ENCODE measurements at places on chromosomes 4 and X. TPM values are rescaled to one million over a fixed set of nuclear protein-coding genes. Genes with fewer than 3 reads are reported as not detected.

The RHOXF1 gene
- not detected for total RNA-seq

The NDST3 gene
- not detected for total RNA-seq

The FGFBP2 gene
- 5.6 TPM for total RNA-seq

The SRPK3 gene
- total RNA-seq, result not detected

The SCOC gene
- total RNA-seq, result 22.2 TPM

The HS6ST2 gene
- total RNA-seq, result not detected

- no peak overlapping the region for H3K27ac ChIP-seq
- no peak for DNase-seq
- H3K4me3 ChIP-seq, result no peak overlapping the region
- H3K4me1 ChIP-seq, result no peaks in the 10 kb centered on the region
- no peaks in the 10 kb centered on the region for H3K27me3 ChIP-seq
- H3K36me3 ChIP-seq, result no peaks in the 10 kb centered on the region
These were observed 345.2 kb upstream of the GRID2 start for GRCh38 chr4:91958596-91958995.

DNA sequence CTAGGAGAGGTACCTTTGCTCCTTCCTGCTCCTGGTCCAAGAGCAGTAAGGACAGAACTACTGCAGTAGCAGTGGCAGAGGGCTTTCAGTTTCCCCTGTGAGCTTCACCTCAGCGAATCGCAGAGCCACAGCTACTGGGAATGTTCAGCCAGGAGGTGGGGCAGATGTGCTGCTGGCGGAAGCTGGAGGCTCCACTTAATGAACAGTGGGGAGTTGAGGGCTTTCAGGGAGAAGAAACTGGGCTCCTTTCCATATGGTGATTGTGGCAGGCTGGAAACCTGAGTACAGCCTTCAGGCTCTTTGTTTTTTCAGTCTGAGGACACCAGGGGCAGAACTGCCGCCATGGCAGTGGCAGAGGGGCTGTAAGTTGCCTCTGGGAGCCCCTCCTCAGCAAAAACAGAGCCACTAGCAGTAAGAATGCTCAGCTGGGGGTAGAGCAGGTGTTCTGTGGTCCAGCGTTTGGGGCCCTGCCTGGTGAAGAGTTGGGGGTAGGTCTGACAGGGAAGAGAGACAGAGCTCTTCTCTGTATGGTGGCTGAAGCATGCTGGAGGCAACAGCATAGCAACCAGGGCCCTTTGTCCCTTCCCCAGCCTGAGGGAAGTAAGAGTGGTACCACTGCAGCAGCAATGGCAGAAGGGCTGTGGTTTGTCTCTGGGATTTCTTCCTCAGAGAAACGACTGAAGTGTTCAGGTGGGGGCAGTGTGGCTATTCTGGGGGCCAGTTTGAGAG is 106.0 kb upstream of the GRXCR1 start:
- no peak for DNase-seq
- H3K36me3 ChIP-seq, result no peaks in the 10 kb centered on the region
- no peak overlapping the region for H3K27ac ChIP-seq
- H3K27me3 ChIP-seq, result no peaks in the 10 kb centered on the region
- H3K4me3 ChIP-seq, result no peak overlapping the region

GRCh38 chr4:63155561-63155960 is 1253.7 kb downstream of the TECRL start:
- no peaks in the 10 kb centered on the region for H3K4me1 ChIP-seq
- no peaks in the 10 kb centered on the region for H3K27me3 ChIP-seq
- no peak for DNase-seq
- H3K4me3 ChIP-seq, result no peak overlapping the region

- no peak overlapping the region for H3K27ac ChIP-seq
- H3K36me3 ChIP-seq, result no peaks in the 10 kb centered on the region
- no peak overlapping the region for H3K4me3 ChIP-seq
- DNase-seq, result no peak
- no peaks in the 10 kb centered on the region for H3K27me3 ChIP-seq
- H3K4me1 ChIP-seq, result no peaks in the 10 kb centered on the region
These were observed 973.1 kb upstream of the GRID2 start for GRCh38 chr4:91330555-91331137.

DNA sequence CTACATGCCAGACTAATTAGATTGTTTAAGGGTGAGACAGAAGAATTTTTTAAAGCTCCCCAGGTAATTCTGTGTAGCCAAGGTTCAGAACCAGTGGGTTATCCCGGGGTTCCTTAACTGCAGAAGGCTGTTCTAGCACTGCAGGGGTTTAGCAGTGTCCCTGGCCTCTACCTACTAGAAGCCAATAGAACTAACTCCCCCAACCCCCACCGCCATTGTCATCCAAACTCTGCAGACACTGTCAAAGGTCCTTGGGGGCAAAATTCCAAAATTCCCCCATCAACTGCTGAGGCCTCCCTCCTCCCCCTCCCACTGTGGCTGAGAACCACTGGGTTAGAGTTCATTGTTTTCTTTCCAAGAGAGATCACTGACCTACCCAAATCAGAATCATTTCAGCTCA is 66.4 kb downstream of the MOSPD2 start:
- peaks cover 1% of the 10 kb centered on the region for H3K27me3 ChIP-seq
- H3K4me3 ChIP-seq, result no peak overlapping the region
- H3K36me3 ChIP-seq, result no peaks in the 10 kb centered on the region
- no peak for DNase-seq
- H3K4me1 ChIP-seq, result no peaks in the 10 kb centered on the region
- no peak overlapping the region for H3K27ac ChIP-seq

DNA sequence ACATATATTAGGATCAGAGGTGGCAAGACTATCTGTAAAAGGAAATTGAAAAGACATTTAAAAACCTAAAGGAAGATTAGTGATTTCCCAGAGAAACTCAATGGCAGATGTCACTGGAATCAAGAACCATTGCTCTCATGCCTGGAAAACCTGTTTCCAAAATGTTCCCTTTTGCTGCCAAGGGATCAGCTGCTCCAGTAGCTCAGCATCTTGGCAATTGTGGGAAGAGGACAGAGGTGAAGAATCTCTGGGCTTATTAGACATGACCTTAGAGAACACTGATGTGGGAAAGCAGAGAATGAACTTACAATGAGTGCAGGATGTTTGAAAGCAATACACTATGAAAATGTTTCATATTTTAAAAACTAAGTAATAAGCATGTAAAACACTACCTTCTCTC is 98.3 kb downstream of the SHROOM3 start:
- H3K27me3 ChIP-seq, result no peaks in the 10 kb centered on the region
- DNase-seq, result no peak
- no peak overlapping the region for H3K27ac ChIP-seq
- H3K4me3 ChIP-seq, result no peak overlapping the region

GRCh38 chrX:10175319-10175871 is 18.6 kb downstream of the CLCN4 start:
- H3K4me1 ChIP-seq, result peaks cover 7% of the 10 kb centered on the region
- no peaks in the 10 kb centered on the region for H3K36me3 ChIP-seq

DNA sequence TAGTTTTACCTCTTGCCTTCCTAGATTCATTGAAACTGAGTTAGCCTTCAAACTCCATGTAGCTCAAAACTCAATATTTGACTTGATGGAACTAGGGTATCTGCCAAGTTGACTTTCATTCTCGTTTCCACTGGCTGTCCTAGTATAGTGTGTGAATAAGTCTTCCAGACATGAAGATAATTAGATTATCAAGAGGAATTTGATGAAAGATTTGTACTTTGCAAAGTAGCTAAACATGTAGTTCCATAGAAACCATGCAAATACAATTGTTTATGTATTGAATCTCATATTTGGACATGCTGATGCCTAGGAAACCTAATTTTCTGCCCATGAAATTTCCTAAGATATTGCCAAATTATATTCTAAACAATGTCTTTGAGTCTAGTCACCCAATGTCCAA is 297.5 kb downstream of the ARHGAP24 start:
- H3K4me3 ChIP-seq, result no peak overlapping the region
- no peak for DNase-seq
- H3K27me3 ChIP-seq, result no peaks in the 10 kb centered on the region

- H3K36me3 ChIP-seq, result no peaks in the 10 kb centered on the region
- peaks cover 14% of the 10 kb centered on the region for H3K27me3 ChIP-seq
- H3K4me3 ChIP-seq, result no peak overlapping the region
- H3K27ac ChIP-seq, result no peak overlapping the region
- no peak for DNase-seq
- peaks cover 37% of the 10 kb centered on the region for H3K4me1 ChIP-seq
These were observed 6.7 kb downstream of the CORIN start for GRCh38 chr4:47831026-47831679.

DNA sequence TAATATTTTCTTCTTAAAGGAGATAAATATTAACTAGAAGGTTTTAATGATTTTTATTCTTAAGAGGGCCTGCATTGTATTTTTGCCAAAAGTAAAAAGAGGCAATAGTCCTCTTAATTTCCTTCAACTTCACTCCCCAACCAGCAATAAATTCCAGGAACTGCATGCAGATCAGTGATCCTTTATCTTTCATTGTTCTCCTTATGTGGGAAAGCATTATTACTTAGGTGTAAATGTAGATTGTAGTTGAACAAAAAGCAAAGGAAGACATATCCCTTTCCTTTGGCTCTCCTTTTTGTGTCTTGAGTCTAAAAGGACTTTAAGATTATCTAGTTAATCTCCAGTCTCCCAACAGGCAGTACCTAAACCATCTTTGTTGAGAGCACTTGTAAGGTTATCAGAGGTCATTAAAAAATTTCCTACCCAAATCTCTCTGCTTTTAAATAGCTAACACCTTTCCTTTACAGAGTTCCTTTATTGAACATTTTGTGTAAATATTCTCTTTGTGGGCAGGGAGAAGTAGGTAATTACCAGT is 55.3 kb downstream of the RAPGEF2 start:
- DNase-seq, result no peak
- peaks cover 2% of the 10 kb centered on the region for H3K4me1 ChIP-seq
- H3K27ac ChIP-seq, result no peak overlapping the region
- H3K27me3 ChIP-seq, result no peaks in the 10 kb centered on the region

DNA sequence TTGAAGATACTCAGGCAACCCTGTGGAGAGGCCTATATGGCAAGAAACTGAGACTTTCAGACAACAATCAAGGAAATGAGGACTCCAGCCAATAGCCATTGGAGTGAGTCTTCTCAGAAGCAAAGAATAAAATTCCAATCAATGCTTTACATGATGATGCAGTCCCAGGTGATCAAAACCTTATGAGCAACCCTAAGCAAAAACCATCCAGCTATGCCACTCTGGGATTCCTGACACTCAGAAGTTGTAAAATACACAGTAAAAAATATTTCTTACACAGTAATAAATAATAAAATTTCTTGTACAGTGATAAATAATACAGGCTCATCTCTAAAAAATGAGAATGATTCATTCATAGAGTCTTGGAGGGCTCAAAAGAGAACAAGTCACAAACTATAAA is 150.6 kb downstream of the IL15 start:
- no peaks in the 10 kb centered on the region for H3K36me3 ChIP-seq
- no peak overlapping the region for H3K27ac ChIP-seq
- H3K4me3 ChIP-seq, result no peak overlapping the region
- no peak for DNase-seq
- H3K4me1 ChIP-seq, result no peaks in the 10 kb centered on the region

DNA sequence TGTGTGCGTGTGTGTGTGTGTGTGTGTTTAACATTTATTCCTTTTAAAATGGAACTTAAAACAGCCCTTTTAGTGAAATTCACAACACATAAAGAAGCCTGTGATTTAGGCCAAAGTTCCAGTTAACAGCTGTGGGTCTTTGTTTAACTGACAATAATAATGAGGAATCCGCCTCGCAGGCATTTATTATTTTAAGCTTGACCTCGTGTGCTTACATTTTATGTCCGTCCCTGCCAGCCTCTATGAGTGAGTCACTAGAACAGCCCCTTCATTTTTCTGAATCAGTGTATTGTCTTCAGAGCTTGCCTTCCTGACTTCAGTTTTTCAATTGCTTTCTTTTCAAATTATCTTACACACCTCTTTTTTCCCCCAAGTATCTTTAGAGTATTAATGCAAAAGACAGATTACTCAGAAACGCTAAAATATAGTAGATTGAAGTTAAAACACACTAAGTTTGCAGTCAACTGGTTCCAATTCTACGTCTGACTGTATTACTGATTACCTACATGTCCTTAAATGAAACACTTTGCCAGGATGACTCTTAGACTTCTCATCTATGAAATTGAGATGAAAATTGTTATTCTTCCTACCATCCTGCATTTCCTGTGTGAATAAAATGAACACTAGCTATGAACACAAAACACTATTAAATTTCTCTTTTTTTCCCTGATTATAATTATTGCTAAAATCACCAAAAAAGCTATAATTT is 319.6 kb upstream of the HS3ST1 start:
- H3K27ac ChIP-seq, result no peak overlapping the region
- no peak for DNase-seq
- no peaks in the 10 kb centered on the region for H3K36me3 ChIP-seq
- no peaks in the 10 kb centered on the region for H3K4me1 ChIP-seq
- peaks cover 3% of the 10 kb centered on the region for H3K27me3 ChIP-seq
- no peak overlapping the region for H3K4me3 ChIP-seq

DNA sequence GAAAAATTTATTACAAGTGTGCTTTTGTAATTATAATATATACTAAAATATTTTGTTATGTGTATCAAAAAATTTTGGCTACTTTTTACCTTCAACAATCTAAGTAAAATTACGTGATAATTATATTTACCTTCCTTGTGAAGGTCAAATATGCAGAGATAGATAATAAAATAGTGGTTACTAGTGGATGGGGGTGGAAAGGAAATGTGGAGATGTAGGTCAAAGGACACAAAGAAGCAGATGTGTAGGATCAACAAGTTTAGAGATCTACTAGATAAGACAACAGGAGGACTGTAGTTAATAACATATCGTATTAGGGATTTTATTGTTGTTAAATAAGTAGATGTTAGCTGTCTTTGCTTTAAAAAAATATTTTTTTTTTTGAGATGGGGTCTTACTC is 21.3 kb downstream of the HERC5 start:
- H3K4me1 ChIP-seq, result peaks cover 6% of the 10 kb centered on the region

DNA sequence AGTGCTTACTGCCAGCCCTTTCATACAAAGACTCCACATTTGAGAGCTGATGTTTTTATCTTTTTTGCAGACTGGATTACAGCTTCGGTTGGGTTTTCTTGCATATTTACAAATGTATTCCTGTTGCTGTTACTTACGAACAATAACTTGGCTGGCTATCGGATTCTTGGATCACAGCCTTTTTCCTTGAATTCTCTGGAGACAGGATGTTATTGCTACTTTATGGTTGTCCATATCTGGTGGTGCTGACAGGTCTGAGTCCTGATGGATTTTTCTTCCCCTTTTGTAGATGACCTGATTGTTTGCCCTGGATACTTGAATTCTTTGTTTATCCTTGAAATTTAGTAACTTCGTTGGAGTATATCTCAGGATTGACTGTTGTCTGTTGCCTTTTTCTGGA is 77.7 kb downstream of the PDK3 start:
- no peak overlapping the region for H3K27ac ChIP-seq
- H3K4me1 ChIP-seq, result no peaks in the 10 kb centered on the region
- no peak overlapping the region for H3K4me3 ChIP-seq

Measured in activated CD4-positive, alpha-beta T cell treated with anti-CD3 and anti-CD28 coated beads, Interleukin-2, amount 10 ng/mL, durations not matched to agents 7 days and 5 days (primary cell).